Activated gamma-delta T cell (primary cell): ENCODE measurements at places on chromosomes 6 and 20.

- no peak for DNase-seq
These were observed 52.6 kb downstream of the COL11A2 start for GRCh38 chr6:33139596-33140206.

DNA sequence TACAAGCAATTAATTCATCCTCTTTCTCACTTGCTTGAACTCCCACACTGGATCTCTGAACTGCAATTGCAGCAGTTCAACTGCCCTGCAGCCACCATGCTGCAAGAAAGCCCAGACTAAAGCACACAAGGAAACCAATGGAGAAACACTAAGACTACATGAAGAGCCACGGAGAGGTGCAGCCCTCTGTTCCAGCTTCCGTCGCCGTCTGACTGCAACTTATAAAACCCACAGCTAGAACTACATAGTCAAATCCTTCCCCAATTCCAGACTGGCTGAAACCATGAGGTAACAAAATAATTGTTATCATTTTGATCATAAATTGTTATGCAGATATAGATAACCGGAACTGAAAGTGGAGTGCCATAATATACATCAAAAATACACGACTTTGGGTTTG lies 21.1 kb upstream of the THEMIS start:
- no peak for DNase-seq

- DNase-seq: no peak
These were observed 93.7 kb downstream of the SSR1 start for GRCh38 chr6:7219310-7219709.

DNA sequence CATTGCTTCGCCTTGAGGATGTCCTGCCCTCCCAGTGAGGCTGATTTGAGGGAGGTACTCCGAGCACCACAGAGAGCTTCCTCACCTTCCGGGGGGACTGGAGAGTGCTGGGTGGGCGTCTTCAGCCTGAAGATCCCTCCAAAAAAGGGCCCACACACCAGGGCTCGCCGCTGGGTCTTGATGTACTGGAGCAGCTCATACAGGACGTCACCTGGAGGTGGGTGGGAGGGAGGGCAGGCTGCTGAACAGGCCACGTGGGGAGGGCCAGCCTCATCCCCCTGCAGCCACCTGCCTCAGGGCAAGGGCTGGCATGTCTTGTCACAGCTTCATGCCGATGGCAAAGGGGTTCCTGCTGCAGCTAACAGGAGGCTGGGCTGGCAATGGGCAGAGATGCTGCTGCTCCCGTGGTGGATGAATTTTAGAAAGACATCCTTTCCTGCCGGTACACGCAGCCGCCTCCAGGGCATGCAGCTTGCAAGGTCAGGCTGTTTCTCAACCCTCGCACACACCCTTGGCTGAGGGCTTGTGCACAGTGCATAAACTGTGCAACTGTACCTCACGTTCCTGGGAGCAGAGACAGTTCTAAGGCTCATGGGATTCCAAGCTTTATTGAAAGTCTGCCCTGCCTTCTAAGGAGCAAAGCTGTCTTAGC lies 14.0 kb downstream of the ETV7 start:
- DNase-seq: no peak

DNA sequence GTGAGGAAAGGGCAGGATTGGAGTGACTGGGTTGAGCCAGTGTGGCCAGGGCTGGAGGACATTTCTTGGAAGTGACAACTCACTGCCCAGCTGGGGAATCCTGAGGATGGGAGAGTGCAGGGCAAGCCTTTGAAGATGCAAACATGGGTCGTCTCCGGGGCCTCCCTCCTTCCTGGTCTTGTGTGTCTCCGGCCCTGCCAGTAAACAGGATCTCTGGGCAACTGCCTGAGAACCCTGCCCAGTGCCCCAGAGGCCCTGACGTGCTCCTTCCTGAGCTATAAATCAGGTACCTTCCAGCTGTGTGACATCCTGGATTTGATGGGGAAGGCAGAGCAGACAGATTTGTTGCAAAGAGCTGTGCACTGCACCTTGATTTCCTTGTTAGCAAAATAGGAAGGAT lies 12.9 kb upstream of the TCF15 start:
- DNase-seq: no peak

DNA sequence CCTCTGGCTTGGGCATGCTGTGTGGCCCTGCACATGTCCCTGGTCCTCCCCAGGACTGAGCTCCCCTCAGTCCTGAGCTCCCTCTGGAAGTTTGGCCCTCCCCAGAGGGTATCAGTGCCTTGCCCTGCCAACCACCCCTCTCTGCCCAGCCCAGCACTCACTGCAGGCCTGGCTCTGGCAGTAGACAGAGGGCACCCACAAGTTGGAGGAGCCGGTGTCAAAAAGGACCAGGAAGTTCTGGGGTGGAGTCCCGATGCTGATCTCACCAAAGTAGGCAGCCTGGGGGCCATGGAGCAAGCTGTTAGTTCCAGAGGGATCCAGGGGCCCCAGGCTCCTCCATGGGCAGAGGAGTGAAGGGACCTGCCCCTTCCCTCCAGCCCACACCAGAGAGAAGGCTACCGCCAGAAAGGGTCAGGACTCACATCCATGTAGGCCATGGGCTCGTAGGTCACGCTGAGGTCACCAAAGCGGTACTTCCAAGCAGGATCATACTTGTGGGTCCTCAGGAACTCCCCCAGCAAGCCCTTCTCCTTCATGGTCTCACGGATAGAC lies 2.9 kb downstream of the PGC start:
- DNase-seq: no peak

DNA sequence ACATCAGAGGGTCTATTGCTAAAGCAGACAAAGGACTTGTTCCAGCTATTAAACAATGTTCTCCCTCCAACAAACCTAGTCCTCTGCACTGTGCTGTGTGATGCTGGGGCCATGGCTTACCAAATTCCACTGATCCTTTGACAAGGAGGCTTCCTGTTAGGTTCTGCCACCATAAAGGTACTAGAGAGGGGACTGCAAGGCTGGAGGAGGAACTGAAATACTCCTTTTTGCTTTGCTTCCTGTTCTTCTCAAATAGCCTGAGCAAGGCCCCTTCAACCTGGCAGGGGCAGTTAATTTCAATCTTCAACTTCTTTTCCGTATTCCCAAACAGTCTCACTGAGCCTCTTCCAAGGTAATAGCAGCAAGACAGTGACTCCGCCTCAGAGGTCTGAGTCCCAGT lies 286.4 kb upstream of the IRAK1BP1 start:
- DNase-seq: no peak

- no peak for DNase-seq
These were observed 232.5 kb downstream of the IBTK start for GRCh38 chr6:82015043-82015442.

GRCh38 chr6:137791281-137792159 lies 75.5 kb upstream of the TNFAIP3 start:
- DNase-seq: no peak

- DNase-seq: no peak
These were observed 27.7 kb downstream of the SNPH start for GRCh38 chr20:1293641-1294379.

- no peak for DNase-seq
These were observed 118.7 kb upstream of the GJE1 start for GRCh38 chr6:142013875-142014495.

- DNase-seq: no peak
These were observed 59.8 kb upstream of the CCDC167 start for GRCh38 chr6:37559501-37559900.
